ENCODE measurements at places on chromosomes 13 and 19. TPM values are rescaled to one million over a fixed set of nuclear protein-coding genes. Genes with fewer than 3 reads are reported as not detected.

DNA sequence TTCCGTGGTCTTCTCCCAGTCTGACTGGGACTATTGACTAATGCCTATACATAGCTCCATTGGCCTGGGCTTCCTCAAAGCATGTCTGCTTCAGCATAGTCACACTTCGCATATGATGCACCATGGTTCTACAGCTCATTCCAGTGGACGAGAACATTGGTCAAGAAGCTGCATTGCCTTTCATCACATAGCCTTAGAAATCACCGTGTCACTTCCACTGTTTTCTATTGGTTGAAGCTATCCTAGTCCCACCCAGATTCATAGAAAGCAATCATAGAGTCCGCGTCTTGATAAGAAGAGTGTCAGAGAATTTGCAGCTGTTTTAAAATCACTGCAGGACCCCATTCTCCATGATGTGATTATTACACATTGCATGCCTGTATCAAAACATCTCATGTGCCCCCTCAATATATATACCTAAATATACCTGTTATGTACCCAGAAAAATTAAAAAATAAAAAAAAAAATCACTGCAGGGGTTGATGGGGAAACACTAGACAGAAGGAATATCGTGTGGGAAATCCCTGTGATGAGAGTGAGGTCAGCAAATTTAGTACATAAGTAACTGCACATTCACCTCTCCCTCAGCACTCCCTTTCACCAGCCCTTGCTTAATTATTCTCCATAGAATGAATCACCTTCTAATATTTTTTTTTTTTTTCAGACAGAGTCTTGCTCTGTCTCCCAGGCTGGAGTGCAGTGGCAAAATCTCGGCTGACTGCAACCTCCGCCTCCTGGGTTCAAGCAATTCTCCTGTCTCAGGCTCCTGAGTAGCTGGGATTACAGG is 2.2 kb upstream of the ARHGAP33 start:
- peak; percentile 77 for DNase-seq

- no peak for DNase-seq
Measured at GRCh38 chr13:24699541-24699940, 19.3 kb downstream of the ATP12A start.

DNA sequence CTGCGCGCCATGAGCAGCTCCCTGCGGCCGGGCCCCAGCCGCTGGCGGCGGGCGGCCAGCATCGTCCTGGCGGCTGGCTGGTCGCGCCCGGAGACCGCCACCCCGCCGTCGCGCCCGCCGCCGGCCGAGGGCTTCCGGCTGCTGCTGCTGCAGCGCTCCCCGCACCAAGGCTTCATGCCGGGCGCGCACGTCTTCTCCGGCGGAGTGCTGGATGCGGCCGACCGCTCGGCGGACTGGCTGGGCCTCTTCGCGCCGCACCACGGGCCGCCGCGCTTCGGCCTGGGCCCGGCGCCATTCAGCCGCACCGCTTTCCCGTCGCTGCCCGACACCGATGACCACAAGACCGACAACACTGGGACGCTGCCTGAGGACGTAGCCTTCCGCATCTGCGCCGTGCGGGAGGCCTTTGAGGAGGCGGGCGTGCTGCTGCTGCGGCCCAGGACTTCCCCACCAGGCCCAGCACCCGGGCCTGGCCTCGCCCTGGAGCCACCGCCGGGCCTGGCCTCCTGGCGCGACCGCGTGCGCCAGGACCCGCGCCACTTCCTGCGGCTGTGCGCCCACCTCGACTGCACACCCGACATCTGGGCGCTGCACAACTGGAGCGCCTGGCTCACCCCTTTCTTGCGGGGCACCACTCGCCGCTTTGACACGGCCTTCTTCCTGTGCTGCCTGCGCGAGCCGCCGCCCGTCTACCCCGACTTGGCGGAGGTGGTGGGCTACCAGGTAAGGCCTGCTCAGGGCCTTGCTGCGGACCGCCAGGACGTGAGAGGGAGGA is 518 bp downstream of the NUDT19 start:
- DNase-seq = no peak

DNA sequence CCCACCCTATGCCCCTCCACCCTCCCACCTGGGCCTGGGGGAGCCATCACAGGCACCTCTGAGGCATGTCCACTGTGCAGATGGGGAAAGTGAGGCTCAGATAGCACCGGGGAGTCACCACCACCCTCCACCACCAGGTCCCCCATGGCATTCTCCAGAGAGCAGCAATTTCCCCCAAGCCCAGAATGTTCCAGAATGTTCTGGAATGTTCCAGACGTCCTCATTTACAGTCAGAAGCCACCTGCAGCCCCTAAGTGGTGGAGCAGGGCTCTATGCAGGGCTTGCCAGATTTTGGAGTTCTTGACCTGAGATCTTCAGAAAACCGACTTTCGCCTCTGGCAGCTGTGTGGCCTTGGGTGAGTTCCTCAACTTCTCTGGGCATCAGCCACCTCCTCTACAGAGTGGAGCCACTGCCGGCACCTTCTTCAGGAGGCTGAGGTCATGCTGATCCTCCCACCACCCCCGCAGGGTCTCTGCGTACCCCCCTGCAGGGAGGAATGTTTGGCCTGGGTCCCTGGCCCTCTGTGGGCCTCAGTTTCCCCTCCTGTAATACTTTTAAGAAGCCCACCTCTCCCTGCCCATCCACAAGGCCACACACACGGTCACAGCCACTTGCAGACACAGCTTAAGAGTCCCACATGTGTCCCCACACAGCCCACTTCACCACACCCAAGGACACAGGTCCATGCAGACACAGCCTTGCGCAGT is 6.2 kb downstream of the FUT5 start:
- no peak for DNase-seq

Gene CEACAM1
- total RNA-seq = 0.46 TPM

DNA sequence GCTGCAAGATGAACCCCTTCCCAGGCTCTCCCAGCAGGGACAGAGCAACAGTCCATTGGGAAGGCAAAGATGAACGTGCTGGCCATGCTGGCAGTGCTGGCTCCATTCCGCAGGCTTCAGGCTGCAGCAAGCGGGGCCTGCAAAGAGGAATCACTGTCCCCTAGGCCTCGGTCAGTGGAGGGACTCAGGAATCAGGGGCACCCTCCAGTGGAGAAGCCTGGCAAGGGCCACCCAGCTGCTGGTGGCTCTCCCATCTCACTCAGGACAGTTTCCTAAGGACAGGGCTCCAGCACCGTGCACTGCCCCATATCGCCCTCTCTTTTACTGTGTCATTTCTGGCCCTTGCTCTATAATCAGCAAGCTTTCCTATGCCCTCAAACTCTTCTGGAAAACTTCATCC is 498.6 kb downstream of the EFNB2 start:
- DNase-seq = no peak

Gene SYNE4
- total RNA-seq = 4.4 TPM

Gene VAV1
- 1.4 TPM for total RNA-seq

- DNase-seq = no peak
Measured at GRCh38 chr19:53101518-53101917, 1.7 kb downstream of the ZNF160 start.

DNA sequence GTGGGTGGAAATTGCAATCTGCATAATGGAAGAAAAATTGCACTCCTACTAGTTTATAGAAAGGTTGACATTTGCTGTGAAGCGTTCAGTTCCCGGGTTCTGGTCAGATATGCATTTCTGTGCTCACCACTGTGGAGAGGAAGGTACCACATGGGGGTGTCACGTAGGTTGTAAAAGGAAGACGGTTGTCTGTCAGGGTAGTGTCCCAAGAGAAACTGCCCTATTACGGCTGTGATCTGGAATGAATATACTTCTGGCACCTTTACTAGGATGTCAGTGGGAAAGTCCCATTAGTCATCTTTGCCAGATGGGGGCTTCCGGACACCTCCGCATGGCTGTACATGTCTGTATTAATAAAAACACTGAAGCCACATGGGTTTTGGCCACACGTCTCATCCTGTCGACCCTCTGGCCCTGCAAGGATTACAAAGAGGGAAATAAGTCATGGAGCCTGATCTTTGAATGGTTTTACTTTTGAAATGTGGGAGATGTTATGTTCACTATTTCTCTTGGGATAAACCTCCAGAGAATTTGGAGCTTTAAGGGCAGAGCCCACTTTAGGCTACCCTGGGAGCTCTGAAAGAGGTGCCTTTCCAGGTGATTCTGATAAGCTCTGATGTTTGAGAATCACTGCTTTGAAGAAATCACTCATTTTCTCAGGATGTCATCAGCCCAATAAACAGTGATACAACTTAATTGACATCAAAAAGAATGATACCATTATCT is 133.9 kb downstream of the AKAP11 start:
- peak; percentile 47 for DNase-seq

DNA sequence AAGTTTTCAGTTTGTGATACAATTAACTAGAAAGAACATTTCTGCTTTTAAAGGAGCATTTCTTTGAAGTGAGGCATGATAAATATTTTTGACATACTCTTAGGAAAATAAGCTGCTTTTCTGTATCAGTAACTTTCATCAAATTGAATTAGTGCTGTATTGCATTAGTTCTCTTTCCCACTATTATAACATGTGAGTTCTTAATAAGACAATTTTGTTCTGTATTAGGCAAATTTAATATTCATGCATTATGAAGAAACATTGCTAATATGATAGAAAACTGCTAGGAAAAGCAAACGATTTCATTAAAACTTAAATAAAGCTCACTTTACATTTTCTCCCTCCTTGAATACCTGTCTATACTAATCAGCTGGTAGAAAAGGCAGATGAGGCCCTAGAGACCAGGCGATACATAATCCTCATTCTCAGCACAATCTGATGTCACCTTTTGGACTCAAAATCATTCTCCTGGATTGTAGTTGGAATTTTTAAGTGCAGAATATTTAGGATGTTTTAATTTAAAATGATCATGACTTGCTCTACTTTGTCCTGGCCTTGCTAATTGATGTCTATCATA is 1636.8 kb downstream of the PCDH9 start:
- DNase-seq = no peak

DNA sequence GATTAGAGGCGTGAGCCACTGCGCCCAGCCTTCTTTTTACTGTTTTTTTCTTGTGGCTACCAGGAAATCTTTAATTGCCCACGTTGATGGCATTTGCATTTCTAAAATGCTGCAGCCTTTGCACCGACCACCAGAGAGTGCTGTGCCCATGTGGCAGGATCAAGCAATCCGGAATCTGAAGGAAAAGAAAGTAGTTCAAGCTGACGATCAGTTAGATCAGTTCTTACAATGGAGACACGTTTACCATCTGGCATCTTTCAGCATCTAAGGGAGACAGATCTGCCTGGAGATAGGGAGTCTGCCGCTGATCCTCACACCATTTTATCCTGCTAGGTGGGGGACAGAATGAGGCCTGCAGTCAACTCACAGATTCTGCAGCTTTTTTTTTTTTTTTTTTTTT is 19.9 kb downstream of the TINCR start:
- DNase-seq = no peak

Gene ZNF135
- total RNA-seq = 3.5 TPM

GRCh38 chr13:49417161-49417560 is 26.7 kb downstream of the CAB39L start:
- DNase-seq = no peak

Gene FUT1
- 3.0 TPM for total RNA-seq

DNA sequence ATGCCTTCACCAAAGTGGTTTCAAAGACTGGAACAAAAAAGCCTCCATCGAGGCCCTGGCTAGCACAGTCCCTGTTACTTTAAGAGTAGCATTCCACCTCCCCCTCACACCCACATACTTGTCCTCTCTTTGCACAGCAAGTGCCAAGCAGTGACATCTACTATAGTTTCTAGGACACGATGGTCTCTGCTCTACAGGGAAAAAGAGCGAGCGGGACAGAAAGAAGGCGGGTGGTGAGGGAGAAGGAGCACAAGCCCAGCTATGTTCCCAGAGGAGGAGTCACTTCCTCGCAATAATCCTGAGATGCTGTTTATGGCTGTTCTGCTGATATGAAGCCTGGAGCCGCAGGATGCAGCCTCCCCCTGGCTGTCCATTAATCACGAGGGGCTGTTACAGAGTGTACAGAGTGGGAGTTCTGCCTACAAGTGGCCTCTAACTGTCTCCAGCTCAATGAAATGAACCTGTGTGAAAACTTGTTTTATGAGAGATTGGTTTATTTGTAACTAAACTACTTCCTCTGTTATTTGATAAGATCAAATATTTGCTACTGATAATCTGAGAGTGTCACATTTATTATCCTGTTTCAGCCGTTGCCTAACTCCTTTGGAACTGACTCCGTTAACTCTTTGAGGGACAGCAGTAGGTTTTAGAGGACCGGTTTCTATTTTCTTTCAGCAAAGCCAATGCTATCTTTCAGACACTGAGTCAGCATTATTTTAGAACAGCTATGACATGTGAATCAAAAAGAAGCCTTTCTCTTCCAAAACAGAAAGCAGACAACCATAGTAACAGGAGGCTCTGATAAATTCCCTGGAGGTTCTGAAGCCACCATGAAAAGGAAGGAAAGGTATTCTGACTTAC is 208.0 kb downstream of the SPRY2 start:
- no peak for DNase-seq

DNA sequence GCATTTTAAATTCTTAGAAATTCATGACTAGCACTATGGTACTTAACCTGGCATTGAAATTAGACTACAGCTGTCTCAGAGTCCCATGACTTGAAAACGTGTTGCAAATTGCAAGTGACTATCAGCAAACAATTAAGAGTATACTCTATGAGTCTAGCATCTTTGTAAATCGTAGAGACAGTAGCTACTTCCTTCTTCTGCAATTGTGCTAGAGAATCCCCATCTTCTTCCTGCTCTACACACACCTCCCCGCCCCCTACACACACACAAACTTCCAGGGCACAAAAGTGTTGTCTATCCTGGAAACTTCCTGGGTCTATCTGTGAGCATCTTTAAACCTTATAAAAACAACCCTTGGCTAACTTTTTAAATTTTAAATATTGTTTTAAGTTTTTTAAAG is 35.2 kb upstream of the MIR17HG start:
- DNase-seq = no peak

Gene NXNL1
- not detected for total RNA-seq

GRCh38 chr13:40458720-40458990 is 207.8 kb downstream of the FOXO1 start:
- DNase-seq = no peak

DNA sequence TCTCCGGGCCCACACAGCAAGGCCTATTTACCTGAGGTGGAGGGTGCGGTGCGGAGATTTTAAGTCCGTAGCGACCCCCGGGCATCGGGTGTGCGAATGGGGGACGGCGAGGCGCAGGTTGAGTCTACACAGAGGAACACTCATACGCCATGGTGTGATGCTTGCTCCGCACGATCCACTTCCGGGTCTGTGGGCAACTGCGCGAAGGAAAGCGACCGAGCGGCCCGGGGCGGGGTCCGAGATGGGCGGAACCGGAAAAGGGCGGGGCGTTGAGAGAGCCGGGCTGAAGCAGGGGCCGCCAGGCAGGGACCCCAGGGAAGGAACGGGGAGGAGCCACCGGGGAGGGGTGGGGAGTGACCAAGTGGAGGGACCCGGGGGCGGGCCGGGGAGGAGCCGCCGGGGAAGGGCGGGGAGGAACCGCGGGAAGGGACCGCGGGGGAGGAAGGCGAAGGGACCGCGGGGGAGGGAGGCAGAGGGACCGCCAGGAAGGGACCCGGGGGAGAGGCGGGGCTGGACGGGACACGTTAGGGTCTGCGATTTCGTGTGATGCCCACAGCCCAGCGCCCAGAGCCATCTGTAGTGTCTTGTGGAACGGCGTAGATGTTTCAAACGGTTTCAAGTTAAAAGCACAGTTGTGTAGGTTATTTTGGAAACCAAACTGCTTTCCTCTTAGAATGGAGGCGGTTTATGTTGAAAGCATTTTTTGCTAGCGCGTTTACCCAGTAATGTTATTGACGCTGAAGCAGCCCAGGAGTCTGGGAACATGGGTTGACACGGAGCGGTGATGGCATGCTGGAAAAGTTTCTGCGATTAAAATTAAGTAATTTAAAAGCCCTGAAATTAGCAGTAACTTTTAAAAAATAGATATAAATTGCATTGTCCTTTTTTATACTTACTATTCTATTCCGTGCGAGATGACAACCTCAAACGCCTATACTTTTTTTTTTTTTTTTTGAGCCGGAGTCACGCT is at the start of gene ZNF160:
Gene ZNF160 (minus strand): TSS at position 189 of the 970 bp plus-strand sequence. CDS start 17,146 bp downstream, outside the sequence.
- DNase-seq = peak; percentile 43

- DNase-seq = no peak
Measured at GRCh38 chr13:46778890-46779289, 18.1 kb downstream of the ESD start.
